ENCODE measurements at places on chromosomes 1 and 21.

GRCh38 chr1:26349188-26349876 is 4.6 kb downstream of the CRYBG2 start:
- no peak for DNase-seq

GRCh38 chr1:114345930-114346479 is 165.0 kb downstream of the TRIM33 start:
- DNase-seq, result no peak

- DNase-seq, result no peak
Measured at GRCh38 chr1:113675302-113675701, 84.0 kb downstream of the PHTF1 start.

- DNase-seq, result no peak
Measured at GRCh38 chr1:50851034-50851433, 109.0 kb downstream of the FAF1 start.

- no peak for DNase-seq
Measured at GRCh38 chr1:18951818-18952391, 4.6 kb downstream of the IFFO2 start.

GRCh38 chr1:155729031-155729898 is 40.4 kb downstream of the DAP3 start:
- peak; percentile 7 for DNase-seq

GRCh38 chr1:116448785-116449385 is 75.8 kb downstream of the ATP1A1 start:
- DNase-seq, result no peak

All from hypothalamus (tissue), 51 donors.